ENCODE measurements at places on chromosomes 11 and 22.

GRCh38 chr11:27658535-27659236 is 41.6 kb downstream of the BDNF start:
- DNase-seq: no peak

GRCh38 chr11:131906963-131907362 is 536.5 kb downstream of the NTM start:
- no peak for DNase-seq

- peak; percentile 51 for DNase-seq
Observed at GRCh38 chr22:40348025-40348658, 1.8 kb downstream of the ADSL start.

GRCh38 chr11:121429556-121429955 is 22.6 kb upstream of the SORL1 start:
- no peak for DNase-seq

DNA sequence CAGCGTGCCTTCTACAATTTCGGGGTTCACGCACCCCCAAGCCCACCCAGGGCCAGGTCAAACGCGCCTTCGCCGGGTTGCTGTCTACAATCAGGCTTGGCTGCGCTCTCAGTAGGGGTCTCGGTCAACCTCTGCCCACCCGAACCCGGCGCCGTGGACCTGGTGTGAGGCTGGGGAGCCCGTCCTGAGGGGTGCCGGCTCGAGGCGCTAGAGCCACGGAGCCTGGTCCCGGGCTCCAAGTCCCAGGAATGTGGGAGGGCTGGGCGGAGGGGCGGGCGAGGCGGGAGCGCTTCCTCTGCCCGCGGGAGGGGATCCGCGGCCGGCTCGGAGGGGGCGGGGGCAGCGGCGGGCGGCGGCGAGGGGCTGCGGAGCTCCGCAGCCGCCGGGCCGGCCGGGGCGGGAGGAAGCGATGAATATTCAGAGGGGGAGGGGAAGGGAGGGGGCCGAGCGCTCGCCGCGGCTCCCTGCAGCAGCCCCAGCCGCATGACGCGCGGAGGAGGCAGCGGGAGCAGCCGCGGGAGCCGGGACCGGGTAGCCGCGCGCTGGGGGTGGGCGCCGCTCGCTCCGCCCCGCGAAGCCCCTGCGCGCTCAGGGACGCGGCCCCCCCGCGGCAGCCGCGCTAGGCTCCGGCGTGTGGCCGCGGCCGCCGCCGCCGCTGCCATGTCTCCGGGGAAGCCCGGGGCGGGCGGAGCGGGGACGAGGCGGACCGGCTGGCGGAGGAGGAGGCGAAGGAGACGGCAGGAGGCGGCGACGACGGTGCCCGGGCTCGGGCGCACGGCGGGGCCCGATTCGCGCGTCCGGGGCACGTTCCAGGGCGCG is at the start of gene PTPRJ:
TSS of gene PTPRJ (plus strand) at position 472 of the 819 bp plus-strand sequence. CDS start 354 bp downstream, outside the sequence.
- DNase-seq: peak; percentile 54

GRCh38 chr11:82082976-82083375 is 650.7 kb downstream of the FAM181B start:
- DNase-seq: no peak

DNA sequence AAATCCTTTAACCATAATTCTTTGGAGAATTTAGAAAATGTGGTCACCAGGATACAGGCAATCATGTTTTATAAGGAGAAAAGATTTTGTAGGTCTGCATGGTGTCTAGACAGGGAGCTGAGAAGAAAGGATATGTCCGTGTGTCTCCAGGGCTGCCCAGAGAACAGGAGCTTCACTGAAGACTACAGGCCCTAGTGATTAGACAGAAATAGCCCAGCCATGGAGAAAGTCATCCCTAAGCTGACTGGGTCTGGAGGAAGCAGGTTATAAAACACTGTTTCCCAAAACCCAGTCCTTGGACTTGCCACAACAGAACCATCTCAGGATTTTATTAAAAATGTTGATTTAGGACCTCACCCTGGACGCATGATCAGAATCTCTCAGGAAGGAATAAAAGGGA is 84.4 kb downstream of the GALNT18 start:
- DNase-seq: no peak

GRCh38 chr11:92865352-92865751 is 104.1 kb upstream of the MTNR1B start:
- no peak for DNase-seq

GRCh38 chr11:100994966-100995365 is 134.6 kb downstream of the PGR start:
- DNase-seq: no peak

DNA sequence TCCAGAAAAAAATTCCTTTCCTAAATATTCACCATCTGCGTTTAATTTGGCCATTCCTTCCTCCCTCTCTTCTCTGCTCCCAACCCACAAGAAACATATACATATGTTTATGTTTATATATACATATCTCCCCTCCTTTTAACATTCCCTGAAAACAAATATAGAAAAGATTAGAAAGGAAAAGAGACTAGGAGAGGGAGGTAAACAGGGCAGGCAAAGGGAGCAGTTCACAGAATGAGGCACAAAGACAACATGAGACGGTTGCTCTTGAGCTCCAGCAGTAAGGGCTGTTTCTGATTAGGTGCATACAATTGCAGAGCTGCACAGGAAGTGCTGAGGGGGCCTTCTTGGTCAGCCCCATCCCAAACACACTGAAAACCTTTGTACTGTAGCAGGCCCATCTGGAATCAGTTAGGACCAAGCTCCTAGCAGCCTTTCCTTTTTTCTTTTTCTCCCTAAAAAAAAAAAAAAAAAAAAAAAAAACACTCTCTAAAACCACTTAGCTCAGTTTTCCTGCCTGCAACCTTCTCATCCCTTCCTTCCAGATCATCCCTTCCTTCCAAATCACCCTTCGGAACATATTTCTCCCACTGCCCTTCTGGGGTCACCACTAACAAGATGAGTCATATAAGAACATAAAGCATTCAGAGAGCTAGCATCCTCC is 57.0 kb downstream of the RBFOX2 start:
- no peak for DNase-seq

- DNase-seq: no peak
Observed at GRCh38 chr11:115471367-115471766, 32.8 kb downstream of the CADM1 start.

- DNase-seq: peak; percentile 46
Observed at GRCh38 chr22:25062386-25063085, 110.0 kb downstream of the KIAA1671 start.

DNA sequence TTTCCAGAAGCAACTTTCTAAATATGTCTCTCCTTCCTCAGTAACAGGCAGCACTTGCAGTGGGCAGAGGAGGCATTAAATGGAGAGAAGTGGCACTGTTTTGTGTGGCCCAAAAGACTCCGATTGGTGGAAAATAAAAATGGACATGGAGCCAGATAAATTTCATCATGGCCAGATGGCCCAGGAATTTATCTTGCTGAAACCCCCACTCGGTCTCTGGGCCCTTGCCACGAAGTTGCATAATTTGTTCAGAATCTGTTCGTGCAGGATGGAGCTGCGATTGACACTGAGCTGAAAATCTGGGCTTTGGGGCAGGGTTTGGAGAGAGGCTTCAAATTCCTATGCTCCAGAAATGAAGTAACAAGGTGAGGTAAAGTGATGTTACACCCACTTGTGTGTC is 65.5 kb downstream of the C11orf91 start:
- DNase-seq: no peak

DNA sequence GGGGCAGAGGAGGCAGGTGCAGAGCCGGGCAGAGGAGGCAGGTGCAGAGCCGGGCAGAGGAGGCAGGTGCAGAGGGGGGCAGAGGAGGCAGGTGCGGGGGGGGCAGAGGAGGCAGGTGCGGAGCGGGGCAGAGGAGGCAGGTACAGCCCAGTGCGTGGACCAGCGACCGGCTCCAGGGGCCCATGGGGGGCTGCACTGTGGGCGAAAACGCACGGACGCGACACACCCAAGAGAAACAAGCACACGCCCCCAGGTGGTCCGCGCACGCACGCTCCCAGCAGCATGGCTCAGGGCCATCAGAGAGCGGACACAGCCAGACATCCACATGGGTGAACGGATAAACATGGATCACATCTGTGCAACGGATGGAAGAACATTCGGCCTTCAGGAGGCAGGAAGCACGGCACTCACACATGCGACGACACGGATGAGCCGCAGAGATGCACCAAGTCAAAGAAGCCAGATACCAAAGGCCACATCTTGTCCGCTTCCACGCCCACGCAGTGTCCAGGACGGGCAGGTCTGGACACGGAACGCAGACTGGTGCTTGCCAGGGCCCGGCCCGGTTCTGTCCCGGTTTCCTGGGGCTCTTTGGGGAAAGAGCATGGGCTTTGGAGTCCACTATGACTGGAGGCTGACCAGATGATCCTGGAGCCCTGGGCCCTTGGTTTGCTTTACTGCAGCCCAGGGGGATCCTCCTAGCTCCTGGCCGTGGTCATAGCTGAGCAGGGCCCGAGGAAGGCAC is 21.8 kb downstream of the OSBPL5 start:
- no peak for DNase-seq

DNA sequence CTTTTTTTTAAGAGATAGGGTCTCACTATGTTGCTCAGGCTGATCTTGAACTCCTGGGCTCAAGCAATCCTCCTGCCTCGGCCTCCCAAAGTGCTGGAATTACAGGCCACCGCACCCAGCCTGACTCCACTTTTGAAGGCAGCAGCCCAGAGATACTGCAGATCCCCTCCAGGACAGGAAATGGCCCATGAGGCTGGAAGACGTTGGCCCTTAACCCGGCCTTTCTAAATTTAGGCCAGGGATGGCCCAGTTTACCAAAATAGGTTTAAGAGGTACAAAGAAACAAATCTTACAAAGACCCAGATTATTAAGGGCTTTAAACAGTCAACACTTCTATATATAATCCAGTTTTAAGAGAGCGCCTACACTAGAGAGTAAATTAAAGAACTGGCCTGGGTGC is 32.2 kb downstream of the CPT1A start:
- DNase-seq: no peak

- no peak for DNase-seq
Observed at GRCh38 chr11:76348348-76348747, 32.6 kb downstream of the THAP12 start.

- no peak for DNase-seq
Observed at GRCh38 chr22:24521791-24522245, 26.7 kb downstream of the UPB1 start.

DNA sequence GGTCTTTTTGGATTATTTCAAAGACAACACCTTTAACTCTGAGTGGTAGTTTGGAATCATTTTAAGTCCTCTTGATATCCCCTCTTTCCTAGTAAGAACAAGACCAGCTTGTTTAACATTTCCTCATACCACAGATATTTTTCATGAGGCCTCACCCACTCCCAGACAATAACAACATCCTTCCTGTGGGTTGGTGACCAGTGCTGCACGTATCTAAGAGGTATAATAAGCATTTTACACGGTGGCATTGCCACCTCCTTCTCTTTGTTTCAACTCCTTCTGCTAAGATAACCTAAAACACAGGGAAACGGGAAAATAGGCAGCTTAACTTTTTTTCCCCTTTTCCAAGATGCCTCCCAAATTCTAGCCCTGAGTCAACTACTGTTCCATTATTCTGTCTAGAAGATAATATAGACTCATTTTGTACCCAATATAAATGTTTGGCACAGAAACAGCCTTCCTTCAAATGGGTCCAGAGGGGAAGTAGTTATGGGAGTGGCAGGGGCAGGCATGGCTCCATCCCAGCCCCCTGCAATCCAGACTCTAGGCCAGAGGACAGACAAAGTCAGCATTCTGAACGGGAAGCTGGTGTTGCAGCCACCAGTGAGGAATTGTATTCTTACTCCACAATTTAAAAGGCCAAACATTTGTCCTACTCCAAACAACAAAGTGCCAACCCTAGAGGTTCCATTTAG is 28.5 kb downstream of the MAML2 start:
- no peak for DNase-seq

- DNase-seq: no peak
Observed at GRCh38 chr11:12263141-12263693, 114.2 kb upstream of the PARVA start.

- no peak for DNase-seq
Observed at GRCh38 chr22:31820655-31821054, 66.8 kb downstream of the DEPDC5 start.

GRCh38 chr11:45158891-45159605 is 12.6 kb downstream of the PRDM11 start:
- DNase-seq: no peak

DNA sequence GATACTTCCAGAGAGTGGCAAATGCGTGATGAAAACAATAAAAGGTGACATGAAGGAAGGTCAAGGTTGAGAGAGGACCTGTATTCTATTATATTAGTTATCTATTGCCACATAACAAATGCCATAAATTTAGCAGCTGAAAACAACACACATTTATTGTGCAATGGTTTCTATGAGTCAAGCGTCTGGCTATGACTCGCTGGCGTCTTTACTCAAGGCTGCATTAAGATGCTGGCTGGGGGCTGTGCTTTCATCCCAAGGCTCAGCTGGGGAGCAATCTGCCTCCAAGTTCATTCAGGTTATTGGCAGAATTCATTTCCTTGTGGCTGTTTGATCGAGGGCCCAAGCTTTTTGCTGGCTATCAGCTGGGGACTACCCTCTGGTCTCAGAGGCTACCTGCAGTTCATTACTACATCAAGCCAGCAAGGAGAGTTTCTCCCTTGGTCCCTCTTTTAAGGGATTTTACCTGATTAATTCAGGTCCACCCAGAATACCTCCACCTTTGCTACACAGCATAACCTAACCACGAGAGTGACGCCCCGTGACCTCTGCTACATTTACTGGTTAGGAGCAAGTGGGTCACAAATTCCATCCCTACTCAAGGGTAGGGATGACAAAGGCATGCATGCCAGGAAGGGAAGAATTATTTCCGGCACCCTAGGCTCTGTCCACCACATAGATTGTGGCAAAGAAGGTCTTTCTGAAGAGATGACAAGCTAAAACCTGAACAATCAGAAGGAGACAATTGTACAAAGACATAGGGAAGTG is 549.1 kb downstream of the MN1 start:
- DNase-seq: no peak
